ENCODE measurements at places on chromosomes 1 and 21.
A peak's percentile ranks its signal among the peaks of the same experiment; 100 is the strongest.

GRCh38 chr1:160200786-160201185 is 4.4 kb upstream of the PEA15 start:
- no peaks in the 10 kb centered on the region for H3K27me3 ChIP-seq
- no peak for DNase-seq
- no peaks in the 10 kb centered on the region for H3K36me3 ChIP-seq
- H3K27ac ChIP-seq = no peak overlapping the region
- peaks cover 11% of the 10 kb centered on the region for H3K4me1 ChIP-seq

GRCh38 chr1:244162786-244163530 is 111.9 kb downstream of the ZBTB18 start:
- H3K4me3 ChIP-seq = no peak overlapping the region
- no peaks in the 10 kb centered on the region for H3K27me3 ChIP-seq
- H3K36me3 ChIP-seq = no peaks in the 10 kb centered on the region
- H3K4me1 ChIP-seq = no peaks in the 10 kb centered on the region
- H3K27ac ChIP-seq = no peak overlapping the region

GRCh38 chr1:189775343-189775742 is 702.3 kb downstream of the BRINP3 start:
- no peaks in the 10 kb centered on the region for H3K4me1 ChIP-seq
- H3K27me3 ChIP-seq = no peaks in the 10 kb centered on the region
- no peak for DNase-seq
- H3K36me3 ChIP-seq = no peaks in the 10 kb centered on the region
- H3K27ac ChIP-seq = no peak overlapping the region

GRCh38 chr1:15017120-15017519 is 136.4 kb upstream of the TMEM51 start:
- no peaks in the 10 kb centered on the region for H3K36me3 ChIP-seq
- no peak overlapping the region for H3K4me3 ChIP-seq
- H3K27me3 ChIP-seq = peaks cover 2% of the 10 kb centered on the region
- no peak overlapping the region for H3K27ac ChIP-seq
- no peak for DNase-seq
- no peaks in the 10 kb centered on the region for H3K4me1 ChIP-seq

GRCh38 chr1:44236490-44237272 is 23.4 kb downstream of the DMAP1 start:
- no peaks in the 10 kb centered on the region for H3K27me3 ChIP-seq
- no peak overlapping the region for H3K27ac ChIP-seq
- no peak overlapping the region for H3K4me3 ChIP-seq
- no peaks in the 10 kb centered on the region for H3K36me3 ChIP-seq
- DNase-seq = no peak
- H3K4me1 ChIP-seq = peaks cover 7% of the 10 kb centered on the region

- H3K4me3 ChIP-seq = peak overlapping the region; percentile 11
- H3K27ac ChIP-seq = no peak overlapping the region
- peaks cover 55% of the 10 kb centered on the region for H3K4me1 ChIP-seq
- no peaks in the 10 kb centered on the region for H3K27me3 ChIP-seq
- DNase-seq = no peak
- H3K36me3 ChIP-seq = peaks cover 46% of the 10 kb centered on the region
These were observed 4.5 kb downstream of the SRSF4 start for GRCh38 chr1:29177022-29177705.

DNA sequence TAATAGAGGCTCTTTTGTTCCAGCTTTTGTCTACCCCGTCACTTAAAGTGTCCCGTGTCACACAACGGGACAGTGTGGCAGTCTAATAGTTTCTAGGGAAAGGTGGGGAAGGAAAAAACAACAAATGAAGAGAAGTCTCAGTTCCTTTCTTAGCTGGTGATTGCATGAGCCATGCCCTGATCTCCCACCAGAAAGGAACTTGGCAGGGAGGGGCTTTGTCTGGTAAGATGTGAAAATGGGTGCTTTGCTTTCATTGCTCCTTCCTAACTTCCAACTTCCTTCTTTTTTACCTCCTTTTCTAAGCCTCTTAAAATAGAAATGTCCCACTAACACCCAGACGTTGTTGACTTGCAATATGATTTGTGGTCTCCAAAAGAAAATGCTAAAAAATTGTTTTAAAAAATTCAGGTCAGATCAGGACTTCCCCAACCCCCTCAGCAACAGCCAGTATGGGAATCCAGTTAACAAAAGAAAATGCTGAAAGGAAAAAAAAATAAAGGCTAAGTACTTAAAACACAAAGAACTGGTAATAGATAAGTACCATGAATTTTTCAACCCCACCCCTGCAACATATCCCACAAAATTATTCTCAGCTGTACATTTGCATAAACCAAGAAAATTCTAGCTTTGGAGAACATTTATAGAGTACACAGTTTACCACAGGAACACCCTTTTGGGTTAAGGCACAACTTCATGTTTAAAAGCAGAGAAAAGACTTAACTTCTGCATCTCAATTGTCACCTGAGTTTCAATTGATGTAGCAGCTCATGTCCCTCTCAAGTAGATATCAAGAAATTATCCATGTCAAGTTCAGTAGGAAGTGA is 106.2 kb downstream of the NIBAN1 start:
- peak overlapping the region; percentile 6 for H3K4me3 ChIP-seq
- peaks cover 40% of the 10 kb centered on the region for H3K4me1 ChIP-seq
- DNase-seq = no peak

DNA sequence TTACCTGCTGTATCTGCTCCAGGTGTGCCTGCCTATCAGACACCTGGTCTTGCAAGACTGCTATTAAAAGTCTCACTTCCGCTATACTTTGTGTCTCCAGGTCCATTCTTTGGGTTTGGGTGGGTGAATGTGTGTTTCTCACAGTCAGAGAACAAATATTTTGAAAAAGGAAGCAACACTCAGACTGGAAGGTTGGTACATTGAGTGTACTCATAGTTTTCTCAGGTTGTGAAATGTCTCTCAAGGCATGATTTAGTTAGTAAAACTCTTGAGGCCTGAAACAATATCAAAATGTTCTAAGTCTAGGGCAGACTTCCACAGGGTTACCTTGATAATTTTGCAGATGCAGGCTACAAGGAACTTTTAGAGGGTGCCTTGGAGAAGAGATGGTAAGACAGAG is 429.9 kb upstream of the ZRANB2 start:
- H3K27me3 ChIP-seq = no peaks in the 10 kb centered on the region
- H3K36me3 ChIP-seq = no peaks in the 10 kb centered on the region
- no peak for DNase-seq
- H3K4me1 ChIP-seq = no peaks in the 10 kb centered on the region

DNA sequence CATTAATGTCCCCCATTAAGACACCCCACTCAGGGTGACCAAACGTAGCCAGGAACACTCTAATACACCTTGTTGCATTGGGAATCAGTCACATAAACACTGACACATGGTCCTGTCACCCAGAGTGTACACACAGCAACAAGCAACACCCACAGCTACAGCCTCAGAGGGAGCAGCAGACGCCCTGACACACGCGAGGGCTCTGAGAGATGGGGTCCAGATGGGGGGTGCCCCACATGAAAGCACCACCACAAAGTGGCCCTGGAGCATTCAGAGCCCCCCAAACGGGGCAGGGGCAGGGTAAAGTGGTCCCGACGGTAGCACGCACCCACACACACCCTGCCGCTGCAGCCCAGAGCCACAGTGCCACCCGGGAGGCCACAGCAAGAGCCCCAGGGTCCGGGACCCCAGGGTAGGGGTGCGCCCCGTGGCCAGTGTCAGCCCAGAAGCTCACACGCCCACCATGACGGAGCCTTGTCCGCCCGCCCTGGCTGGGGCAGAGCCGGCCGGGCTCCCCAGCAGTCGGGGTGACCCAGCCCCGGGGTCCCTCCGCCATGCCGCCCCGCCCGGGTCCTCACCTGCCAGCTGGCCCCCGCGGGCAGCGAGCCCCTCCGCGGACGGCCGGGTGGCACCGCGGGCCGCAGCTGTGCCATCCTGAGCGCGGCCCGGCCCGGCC is 47.3 kb downstream of the RAP1GAP start:
- no peak for DNase-seq
- peak overlapping the region; percentile 5 for H3K4me3 ChIP-seq
- H3K36me3 ChIP-seq = no peaks in the 10 kb centered on the region

DNA sequence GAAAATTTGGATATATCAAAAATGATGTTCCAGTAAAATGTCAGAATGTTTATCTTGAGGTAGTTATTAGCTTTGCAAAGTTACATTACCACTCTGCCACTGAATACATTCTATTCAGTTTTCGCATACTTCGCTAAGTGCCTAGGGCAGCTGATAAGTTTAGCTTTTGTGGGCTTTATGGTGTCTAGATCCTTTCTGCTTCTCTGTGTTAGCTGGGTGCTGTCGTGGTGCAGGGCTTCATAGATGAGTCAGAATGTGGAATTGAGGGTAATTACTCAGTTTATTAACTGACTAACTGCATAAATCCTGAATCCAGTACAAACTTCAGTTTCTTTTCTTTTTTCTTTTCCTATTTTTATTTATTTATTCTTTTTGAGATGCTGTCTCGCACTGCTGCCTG is 21.5 kb downstream of the NCAM2 start:
- H3K27ac ChIP-seq = no peak overlapping the region
- no peak for DNase-seq
- H3K36me3 ChIP-seq = no peaks in the 10 kb centered on the region
- H3K4me1 ChIP-seq = no peaks in the 10 kb centered on the region
- H3K4me3 ChIP-seq = no peak overlapping the region

- peaks cover 19% of the 10 kb centered on the region for H3K36me3 ChIP-seq
- H3K27ac ChIP-seq = peak overlapping the region; percentile 74
- peak overlapping the region; percentile 17 for H3K4me3 ChIP-seq
- DNase-seq = peak; percentile 37
These were observed 59.6 kb downstream of the RUNX1 start for GRCh38 chr21:34989337-34990151.

DNA sequence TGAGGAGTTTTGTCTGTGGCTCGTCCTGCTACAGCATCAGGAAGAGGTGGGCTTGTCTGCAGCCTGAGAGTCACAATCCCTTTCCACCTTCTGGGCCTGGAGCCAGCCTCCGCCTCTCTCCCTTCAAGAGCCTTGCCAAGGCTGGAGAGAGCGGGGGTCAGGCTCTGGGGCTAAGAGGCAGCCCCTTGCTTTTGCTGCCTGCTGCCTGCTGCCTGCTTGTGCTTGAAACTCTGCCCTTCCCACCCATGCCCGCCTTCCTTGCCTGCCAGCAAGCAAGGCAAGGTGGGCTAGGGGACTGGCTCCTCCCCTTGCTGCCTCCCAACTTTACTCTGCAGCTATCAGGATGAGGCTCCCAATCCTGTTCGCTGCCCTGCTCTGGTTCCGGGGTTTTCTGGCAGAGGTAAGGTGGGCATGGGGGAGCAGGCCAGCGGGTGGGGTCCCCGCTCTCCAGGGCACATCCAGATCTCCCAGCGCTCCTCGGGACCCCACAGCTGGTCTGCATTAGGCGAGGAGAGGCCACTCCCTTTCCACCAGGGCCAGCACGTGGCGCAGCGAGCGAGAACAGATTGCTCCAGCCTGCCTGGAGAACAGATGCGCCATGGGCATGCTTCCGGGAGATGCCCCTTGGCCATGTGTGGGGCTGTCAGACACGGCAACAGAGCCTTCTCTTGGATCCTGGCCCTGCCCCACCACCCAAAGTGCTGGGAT is 7.5 kb upstream of the PTPN7 start:
- no peaks in the 10 kb centered on the region for H3K27me3 ChIP-seq
- H3K4me3 ChIP-seq = no peak overlapping the region
- H3K27ac ChIP-seq = no peak overlapping the region
- H3K4me1 ChIP-seq = peaks cover 49% of the 10 kb centered on the region

GRCh38 chr1:10818262-10819197 is 22.1 kb upstream of the CASZ1 start:
- H3K27me3 ChIP-seq = peaks cover 8% of the 10 kb centered on the region
- H3K36me3 ChIP-seq = no peaks in the 10 kb centered on the region
- H3K27ac ChIP-seq = no peak overlapping the region

DNA sequence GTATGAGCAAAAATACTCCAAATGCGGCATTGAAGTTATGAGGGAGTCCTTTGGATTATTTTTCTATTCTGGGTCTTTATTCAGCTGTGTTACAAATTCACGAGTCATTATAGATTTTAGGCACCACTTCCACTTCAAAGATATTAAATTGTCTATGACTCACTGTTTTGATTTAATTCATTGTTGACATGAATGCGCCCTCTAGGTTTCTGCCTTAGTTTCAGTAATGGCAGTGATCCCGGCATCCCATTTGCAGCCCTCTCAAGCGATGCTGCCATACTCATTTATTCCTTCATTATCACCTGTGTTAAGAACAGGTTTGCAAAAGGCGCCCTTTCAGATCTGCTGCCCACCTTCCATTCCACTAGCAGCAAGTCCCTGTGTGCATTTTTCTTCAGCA is 14.0 kb downstream of the RSPO1 start:
- H3K4me3 ChIP-seq = no peak overlapping the region
- no peaks in the 10 kb centered on the region for H3K4me1 ChIP-seq
- H3K36me3 ChIP-seq = no peaks in the 10 kb centered on the region
- DNase-seq = no peak
- H3K27ac ChIP-seq = no peak overlapping the region

DNA sequence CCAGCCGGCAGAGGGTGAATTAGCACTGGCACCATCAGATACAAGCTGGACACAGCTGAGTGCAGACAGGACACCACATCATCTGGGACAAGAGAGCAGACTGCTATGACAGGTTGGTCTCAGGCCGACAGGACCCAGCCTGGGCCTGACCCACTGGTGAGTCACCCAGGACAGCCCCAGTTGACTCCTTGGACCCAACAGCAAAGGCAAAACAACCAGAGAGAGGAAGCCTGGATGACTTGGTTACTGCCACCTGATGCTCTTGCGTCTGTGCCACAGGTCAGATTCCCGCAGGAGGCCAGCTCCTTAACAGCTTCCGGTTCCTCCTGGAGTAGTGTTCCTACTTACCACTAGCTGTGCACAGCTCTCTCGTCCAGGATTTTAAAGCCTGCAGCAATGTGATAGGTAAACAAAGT is 18.5 kb downstream of the CCN1 start:
- no peak for DNase-seq
- H3K27me3 ChIP-seq = peaks cover 2% of the 10 kb centered on the region
- no peak overlapping the region for H3K4me3 ChIP-seq
- no peaks in the 10 kb centered on the region for H3K36me3 ChIP-seq
- no peaks in the 10 kb centered on the region for H3K4me1 ChIP-seq

DNA sequence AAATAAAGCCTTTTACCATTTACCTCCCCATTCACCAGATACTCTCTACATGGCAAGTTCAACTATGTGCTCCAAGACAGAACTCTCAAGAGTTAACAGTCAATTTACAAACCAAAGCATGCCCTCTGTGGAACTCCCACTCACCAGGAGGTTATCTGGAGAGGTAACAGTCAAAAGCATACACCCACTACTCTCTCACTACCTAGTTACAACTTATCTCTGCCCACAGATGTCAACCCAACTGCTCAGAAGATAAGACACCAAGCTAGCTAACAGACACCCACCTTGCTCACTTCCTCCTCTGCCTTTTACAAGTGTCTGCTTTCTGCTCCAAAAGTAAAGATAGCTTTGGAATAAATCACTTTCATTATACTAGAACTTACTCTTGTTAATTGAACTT is 131.0 kb downstream of the TRIM33 start:
- H3K27me3 ChIP-seq = no peaks in the 10 kb centered on the region
- no peak for DNase-seq
- H3K4me3 ChIP-seq = no peak overlapping the region

GRCh38 chr1:221246067-221246466 is 366.8 kb downstream of the HLX start:
- H3K27me3 ChIP-seq = no peaks in the 10 kb centered on the region
- no peak for DNase-seq
- H3K36me3 ChIP-seq = no peaks in the 10 kb centered on the region
- H3K27ac ChIP-seq = no peak overlapping the region
- H3K4me3 ChIP-seq = no peak overlapping the region
- no peaks in the 10 kb centered on the region for H3K4me1 ChIP-seq

Measured in activated T-helper 1 cell treated with anti-CD3 and anti-CD28 coated beads, Interleukin-12 subunit alpha, Interleukin-12 subunit beta, Interleukin-2, Interleukin-4 antibody, amounts not matched to agents 30 ng/mL and 10 ng/mL and 1 ng/mL, durations not matched to agents 14 hours and 24 hours and 36 hours (primary cell).